ENCODE measurements at places on chromosomes 12 and 14. TPM values are rescaled to one million over a fixed set of nuclear protein-coding genes. Genes with fewer than 3 reads are reported as not detected.

RAPGEF3 gene
- 19.8 TPM for total RNA-seq

DNA sequence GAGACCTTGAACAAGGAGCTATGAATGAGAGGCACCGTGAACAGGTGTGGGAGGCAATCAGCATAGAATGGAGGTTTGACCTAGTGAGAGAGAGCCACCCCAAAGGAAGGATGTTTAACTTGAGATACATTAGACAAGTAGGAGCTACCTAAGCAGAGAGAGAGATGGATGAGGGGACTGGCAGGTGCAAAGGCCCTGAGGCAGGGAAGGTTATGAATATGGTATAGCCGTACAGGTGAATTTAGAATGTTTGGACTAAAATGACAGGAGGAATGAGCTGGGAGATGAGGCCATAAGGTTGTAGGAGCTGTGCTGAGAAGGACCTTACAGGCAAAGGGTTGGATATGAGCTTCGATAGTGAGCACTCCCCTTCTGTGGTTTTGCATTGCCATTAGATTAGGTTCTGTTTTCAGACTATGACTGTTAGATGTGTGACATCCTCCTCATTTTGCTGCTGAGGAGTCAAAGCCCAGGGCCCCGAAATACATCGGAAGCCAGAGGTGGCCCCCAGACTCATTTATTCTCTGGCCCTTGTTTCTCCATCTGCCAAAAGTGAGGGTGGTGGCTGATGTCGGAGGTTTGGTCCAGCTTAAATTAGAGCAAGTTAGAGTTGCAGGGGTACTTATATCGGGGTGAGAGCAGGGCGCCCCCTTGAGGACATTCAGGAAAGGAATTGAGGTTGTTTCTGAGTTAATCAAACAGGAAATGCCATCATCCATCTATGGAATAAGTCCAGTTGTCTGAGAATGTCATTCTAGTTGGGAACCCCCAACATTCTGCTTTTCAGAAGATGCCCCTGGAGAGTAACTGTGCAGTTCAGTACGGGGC is 29.4 kb downstream of the SLC24A4 start:
- H3K27ac ChIP-seq: no peak overlapping the region
- DNase-seq: no peak
- H3K36me3 ChIP-seq: no peaks in the 10 kb centered on the region
- H3K4me1 ChIP-seq: no peaks in the 10 kb centered on the region

GRCh38 chr12:87720967-87721366 is 308.2 kb downstream of the C12orf50 start:
- no peaks in the 10 kb centered on the region for H3K27me3 ChIP-seq
- no peaks in the 10 kb centered on the region for H3K4me1 ChIP-seq
- no peaks in the 10 kb centered on the region for H3K36me3 ChIP-seq
- DNase-seq: no peak

GRCh38 chr12:31325524-31325875 is 450 bp downstream of the SINHCAF start:
- H3K27ac ChIP-seq: peak overlapping the region; percentile 73
- peaks cover 22% of the 10 kb centered on the region for H3K4me1 ChIP-seq
- H3K36me3 ChIP-seq: no peaks in the 10 kb centered on the region
- H3K4me3 ChIP-seq: peak overlapping the region; percentile 81

- no peaks in the 10 kb centered on the region for H3K27me3 ChIP-seq
- no peaks in the 10 kb centered on the region for H3K4me1 ChIP-seq
- no peaks in the 10 kb centered on the region for H3K36me3 ChIP-seq
- H3K27ac ChIP-seq: no peak overlapping the region
- DNase-seq: no peak
Measured at GRCh38 chr12:84198294-84198946, 714.2 kb downstream of the SLC6A15 start.

- no peak for DNase-seq
- H3K36me3 ChIP-seq: no peaks in the 10 kb centered on the region
- H3K4me3 ChIP-seq: no peak overlapping the region
- H3K4me1 ChIP-seq: no peaks in the 10 kb centered on the region
- no peak overlapping the region for H3K27ac ChIP-seq
Measured at GRCh38 chr12:105279460-105280056, 43.6 kb upstream of the APPL2 start.

DNA sequence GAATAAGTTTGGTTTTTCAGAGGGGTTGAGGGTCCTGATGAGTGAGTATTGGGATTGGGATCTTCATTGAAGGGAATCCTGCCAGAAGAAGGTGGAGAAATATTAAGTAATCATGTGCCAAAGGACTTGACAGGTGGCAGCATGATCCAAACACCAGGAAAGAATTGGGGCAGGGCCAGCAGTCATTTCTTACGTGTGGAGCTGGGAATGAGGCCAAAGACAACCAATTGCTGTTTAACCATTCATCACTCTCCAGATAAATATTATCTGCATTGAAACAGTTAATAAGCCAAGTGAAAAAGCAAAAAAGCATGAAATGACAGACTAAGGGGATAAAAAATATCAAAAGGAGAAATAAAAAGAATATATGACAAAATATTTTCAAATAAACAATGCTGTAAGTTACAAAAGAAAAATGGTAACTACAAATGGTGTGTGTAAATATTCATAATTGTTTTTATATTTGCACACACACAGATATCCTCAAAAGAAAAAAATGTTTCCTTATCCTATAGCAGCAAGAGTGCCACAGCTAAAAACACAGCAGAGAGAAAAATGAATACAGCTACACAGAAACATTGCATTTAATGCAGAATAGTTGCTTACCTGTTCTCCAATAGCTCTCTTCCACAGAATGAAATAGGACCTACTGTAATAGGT is 26.2 kb downstream of the C2CD5 start:
- peaks cover 9% of the 10 kb centered on the region for H3K36me3 ChIP-seq
- H3K4me3 ChIP-seq: no peak overlapping the region
- H3K27ac ChIP-seq: no peak overlapping the region
- no peak for DNase-seq

DNA sequence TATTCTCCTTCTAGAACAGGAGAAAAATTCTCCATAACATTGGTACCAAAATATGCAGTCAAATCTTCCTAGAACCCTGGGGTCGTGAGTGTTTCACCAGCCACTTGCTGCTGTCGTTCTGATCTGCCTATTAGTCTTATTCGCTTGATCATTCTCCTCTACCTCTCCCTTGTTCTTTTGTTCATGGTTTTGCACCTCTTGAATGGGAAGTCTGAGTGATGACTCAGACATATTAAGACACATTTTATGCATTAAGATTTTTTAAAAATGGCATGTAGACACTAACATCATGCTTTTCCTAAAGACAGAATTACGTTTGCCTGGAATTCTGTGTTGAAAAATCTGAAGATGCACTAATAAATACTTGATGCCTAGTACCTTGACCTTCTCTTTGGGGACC is 159.2 kb upstream of the LRIG3 start:
- H3K27me3 ChIP-seq: no peaks in the 10 kb centered on the region
- no peak overlapping the region for H3K4me3 ChIP-seq
- no peaks in the 10 kb centered on the region for H3K4me1 ChIP-seq
- no peak overlapping the region for H3K27ac ChIP-seq

- DNase-seq: no peak
- H3K4me1 ChIP-seq: no peaks in the 10 kb centered on the region
- H3K27me3 ChIP-seq: no peaks in the 10 kb centered on the region
Measured at GRCh38 chr14:77508249-77508648, 9.6 kb upstream of the ISM2 start.

- H3K27me3 ChIP-seq: no peaks in the 10 kb centered on the region
- H3K4me3 ChIP-seq: no peak overlapping the region
- no peak overlapping the region for H3K27ac ChIP-seq
- H3K4me1 ChIP-seq: no peaks in the 10 kb centered on the region
- DNase-seq: no peak
Measured at GRCh38 chr12:124963211-124963610, 25.7 kb downstream of the DHX37 start.

GRCh38 chr12:33634544-33634943 is 194.9 kb upstream of the SYT10 start:
- H3K36me3 ChIP-seq: no peaks in the 10 kb centered on the region
- H3K27ac ChIP-seq: no peak overlapping the region
- H3K27me3 ChIP-seq: no peaks in the 10 kb centered on the region
- DNase-seq: no peak

- H3K36me3 ChIP-seq: no peaks in the 10 kb centered on the region
- H3K27ac ChIP-seq: no peak overlapping the region
- H3K27me3 ChIP-seq: no peaks in the 10 kb centered on the region
- H3K4me1 ChIP-seq: peaks cover 8% of the 10 kb centered on the region
- DNase-seq: no peak
Measured at GRCh38 chr12:10151621-10152020, 20.3 kb downstream of the OLR1 start.

DNA sequence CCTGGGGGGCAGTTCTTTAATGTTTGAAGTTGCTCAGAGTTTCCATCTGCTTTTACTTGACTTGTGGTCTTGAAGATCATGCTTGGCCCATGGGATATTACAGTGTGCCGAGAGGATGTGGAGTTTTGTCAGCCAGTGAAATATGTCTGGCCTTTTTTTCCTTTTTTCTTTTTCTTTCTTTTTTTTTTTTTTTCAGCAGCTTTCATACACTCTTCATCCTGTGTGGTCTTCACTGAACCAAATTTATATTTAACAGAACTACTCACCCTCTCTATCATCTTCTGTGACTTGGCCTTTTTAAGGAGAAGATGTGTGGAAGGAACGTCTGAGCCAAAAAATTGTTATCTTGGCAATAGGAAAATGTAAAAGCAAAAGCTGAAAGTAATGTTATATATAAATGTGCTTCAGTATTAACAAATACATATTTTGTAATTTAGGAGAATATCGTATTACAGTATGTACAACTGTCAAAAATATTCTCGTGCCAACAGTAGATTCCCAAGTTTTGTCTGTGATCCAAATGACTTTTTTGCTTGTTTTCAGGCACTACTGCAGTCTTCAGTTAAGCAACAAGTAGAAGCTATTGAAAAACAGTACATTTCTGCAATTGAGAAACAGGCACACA is 200.6 kb downstream of the CCDC91 start:
- DNase-seq: no peak
- no peak overlapping the region for H3K27ac ChIP-seq

All from right atrium auricular region (tissue), 2 donors.